ENCODE measurements at places on chromosomes 5 and 9.

- DNase-seq, result no peak
Observed at GRCh38 chr5:84480873-84481637, 96.4 kb upstream of the EDIL3 start.

GRCh38 chr5:39052141-39052540 lies 22.1 kb downstream of the RICTOR start:
- no peak for DNase-seq

GRCh38 chr5:168796000-168796399 lies 216.8 kb upstream of the PANK3 start:
- no peak for DNase-seq

DNA sequence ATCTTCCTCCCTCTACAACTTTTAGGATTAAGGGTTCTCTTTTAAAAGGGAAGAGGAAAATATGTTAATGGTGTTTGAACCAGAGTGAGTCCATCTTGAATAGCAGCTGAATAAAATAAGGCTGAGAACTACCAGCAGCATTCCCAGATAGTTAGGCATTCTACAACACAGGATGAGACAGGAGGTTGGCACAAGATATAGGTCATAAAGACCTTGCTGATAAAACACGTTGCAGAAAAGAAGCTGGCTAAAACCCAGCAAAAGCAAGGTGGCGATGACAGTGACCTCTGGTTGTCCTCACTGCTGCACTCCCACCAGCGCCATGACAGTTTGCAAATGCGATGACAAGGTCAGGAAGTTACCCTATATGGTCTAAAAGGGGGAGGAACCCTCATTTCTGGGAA lies 77.8 kb downstream of the PLK2 start:
- no peak for DNase-seq

GRCh38 chr9:123928533-123929176 lies 1.3 kb downstream of the DENND1A start:
- DNase-seq, result peak; percentile 13

DNA sequence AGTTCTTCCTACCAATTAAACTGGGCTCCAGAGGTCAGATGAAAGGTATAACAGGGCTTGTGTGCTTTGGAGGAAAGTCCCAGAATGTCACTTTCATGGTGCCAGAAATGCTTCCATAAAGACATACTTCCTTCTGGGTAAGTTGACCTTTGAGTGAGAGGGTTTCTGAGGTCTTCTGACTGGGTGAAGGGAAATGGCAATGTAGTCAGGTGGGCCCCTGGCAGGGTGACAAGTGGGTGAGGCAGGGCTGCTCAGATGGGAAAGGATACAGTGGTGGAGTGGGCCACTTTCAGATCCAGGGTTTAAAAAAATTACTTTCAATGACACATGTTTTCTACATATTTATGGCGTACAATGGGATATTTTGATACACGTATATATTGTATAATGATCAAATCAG lies 136.5 kb upstream of the PITX1 start:
- DNase-seq, result no peak

- DNase-seq, result no peak
Observed at GRCh38 chr5:81786991-81787390, 36.1 kb upstream of the SSBP2 start.

DNA sequence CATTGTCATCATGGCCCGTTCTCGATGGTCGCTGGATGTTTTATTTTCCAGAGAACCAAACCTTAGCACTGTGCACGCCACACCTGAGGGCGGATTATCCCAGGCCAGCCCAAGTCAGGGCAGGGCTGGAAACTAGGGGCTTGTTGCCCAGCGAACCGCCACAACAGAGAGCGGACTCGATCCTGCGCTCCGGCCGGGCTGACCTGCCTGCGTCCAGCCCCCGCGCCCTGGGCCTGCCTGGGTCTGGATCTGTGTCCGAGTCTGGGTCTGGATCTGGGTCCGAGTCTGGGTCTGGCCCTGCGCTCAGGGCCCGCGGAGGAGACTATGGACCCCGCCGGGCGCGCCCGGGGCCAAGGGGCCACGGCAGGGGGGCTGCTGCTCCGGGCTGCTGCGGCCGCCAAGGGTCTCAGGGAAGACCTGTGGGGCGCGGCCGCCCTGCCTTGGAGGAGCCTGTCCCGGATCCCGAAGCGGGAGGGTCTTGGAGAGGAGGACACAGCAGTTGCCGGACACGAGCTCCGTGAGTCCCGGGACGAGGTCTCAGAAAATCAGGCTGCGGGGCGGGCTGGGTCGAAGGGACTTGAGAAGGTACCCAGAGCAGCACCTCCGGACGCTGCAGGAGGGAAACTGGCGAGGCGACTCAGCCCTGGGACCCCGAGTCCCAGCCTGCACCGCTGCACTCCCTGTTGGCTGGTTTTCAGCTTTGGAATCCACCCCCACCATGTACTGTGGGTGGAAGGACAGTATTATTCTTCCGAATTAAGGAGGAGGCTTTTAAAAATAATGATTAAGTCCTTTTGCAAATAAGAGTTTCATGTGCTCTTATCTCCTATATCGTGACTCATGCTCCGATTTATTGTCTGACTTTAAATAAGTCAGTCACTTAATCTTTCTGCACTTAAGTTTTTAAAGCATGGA lies at the start of gene ANKDD1B:
Gene ANKDD1B, plus strand, starts transcription at position 143 of the 915 bp plus-strand sequence. Its CDS starts 182 bp downstream, at position 325.
- no peak for DNase-seq

- DNase-seq, result no peak
Observed at GRCh38 chr9:7273575-7273974, 515.8 kb downstream of the KDM4C start.

GRCh38 chr9:16825331-16825725 lies 45.1 kb downstream of the BNC2 start:
- DNase-seq, result no peak

- peak; percentile 75 for DNase-seq
Observed at GRCh38 chr5:139847790-139848507, 52.3 kb downstream of the PSD2 start.

DNA sequence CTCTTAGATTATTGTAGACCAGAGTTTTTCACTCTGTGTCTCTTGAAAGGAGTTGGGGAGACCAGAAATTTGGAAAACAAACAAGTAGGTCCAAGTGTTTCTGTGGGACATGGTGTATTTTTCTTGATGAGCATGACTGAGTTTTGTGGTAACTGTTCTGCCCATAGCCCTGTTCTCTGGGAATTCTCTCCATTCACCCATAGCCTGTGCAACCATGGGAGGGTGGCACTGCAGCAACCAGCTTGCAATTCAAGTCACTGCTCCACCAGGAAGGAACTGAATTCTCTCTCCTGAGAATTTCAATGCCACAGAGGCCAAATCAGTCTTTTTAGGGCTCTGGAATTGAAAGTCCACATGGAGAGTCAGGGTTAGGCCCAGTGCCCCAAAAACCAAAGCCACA lies 475.3 kb upstream of the TRPC7 start:
- no peak for DNase-seq

- DNase-seq, result no peak
Observed at GRCh38 chr5:54719384-54720283, 202.1 kb downstream of the SNX18 start.

GRCh38 chr5:109656829-109657228 lies 32.9 kb upstream of the MAN2A1 start:
- DNase-seq, result peak; percentile 4

DNA sequence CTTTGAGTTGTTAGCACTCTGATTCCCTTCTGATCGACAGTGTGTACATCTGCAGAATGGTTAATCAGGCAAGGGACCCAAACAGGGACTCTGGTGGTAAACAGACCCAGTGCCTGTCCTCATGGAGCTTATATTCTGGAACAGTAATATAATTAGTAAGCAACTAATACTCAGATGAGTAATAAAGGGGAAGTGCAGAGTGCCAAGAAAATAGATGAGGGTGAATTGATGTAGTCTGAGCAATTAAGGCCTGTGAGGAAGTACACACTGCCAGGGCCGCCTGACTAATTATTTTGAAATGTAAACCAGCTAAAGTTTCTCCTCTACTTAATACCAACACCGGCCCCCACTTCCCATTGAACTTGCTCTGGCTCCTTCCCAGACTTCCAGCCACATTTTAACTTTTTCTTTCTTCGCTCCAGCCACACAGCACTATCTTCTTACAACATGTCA lies 4.2 kb downstream of the DHX29 start:
- DNase-seq, result no peak

GRCh38 chr5:154611341-154611767 lies 133.3 kb upstream of the HAND1 start:
- no peak for DNase-seq

DNA sequence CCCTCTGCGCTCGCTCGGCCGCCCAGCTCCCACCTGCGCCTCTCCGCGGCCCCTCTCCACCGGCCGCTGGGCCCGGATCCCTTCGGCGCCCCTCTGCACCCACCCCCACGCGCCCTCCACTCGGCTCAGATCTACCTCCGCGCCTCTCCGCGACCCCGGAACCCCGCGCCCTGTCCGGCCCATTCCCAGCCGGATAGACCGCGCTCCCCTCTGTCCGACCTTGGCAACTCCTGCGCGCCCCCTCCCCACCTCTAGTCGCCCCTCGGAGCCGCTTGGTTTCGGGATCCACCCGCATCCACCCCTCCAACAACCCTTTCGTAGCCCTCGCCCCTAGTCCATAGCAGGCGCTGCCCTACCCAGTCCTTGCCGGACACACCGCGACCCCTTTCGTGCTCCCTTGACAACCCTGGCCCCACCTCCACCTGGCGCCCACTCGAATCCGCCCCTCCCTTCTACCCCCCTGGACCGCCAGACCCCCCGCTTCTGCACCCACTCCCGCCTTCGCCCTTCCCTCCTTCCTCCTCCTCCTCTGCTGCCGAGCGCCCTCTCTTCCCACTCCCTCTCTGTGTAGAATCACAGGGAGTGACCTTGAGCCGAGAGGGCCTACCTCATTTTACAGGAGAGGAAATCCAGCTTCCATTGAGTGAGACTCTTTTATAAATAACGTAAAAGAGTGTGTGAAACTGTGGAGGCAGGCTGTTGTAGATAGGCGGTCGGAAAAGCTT lies 525 bp upstream of the AK3 start:
- DNase-seq, result no peak

DNA sequence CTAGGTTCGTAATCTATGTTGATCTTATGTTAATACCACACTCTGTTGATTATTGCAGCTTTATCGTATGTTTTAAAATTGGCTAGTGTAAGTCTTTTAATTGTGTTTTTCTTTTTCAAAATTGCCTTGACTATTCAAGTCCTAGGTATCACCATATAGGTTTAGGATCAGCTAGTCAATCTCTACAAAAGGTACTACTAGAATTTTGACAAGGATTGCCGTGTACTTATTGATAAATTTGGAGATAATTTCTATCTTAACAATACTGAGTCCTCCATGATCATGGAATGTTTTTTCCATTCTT lies 117.9 kb upstream of the PRSS3 start:
- DNase-seq, result no peak

- DNase-seq, result no peak
Observed at GRCh38 chr9:74361508-74361907, 135.6 kb upstream of the RORB start.

DNA sequence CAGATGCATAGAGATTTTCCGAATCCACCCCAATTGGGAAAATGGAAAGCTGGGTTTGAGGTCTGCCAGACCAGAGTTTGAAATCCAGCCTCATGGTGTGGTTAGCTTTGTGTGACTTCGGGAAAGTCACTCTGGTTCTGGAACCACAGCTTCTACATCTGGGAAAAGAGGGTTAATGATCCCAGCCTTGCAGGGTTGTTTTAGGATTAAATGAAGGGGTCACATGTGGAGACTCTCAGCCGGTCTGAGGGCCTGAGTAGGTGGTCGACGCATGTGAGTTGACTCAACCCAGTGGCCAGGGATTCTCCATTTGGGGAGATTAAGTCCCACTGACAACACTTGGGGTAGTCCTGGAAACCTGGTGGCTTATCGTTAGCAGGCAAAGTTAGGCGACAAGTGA lies 6.1 kb downstream of the ZNF618 start:
- DNase-seq, result no peak

DNA sequence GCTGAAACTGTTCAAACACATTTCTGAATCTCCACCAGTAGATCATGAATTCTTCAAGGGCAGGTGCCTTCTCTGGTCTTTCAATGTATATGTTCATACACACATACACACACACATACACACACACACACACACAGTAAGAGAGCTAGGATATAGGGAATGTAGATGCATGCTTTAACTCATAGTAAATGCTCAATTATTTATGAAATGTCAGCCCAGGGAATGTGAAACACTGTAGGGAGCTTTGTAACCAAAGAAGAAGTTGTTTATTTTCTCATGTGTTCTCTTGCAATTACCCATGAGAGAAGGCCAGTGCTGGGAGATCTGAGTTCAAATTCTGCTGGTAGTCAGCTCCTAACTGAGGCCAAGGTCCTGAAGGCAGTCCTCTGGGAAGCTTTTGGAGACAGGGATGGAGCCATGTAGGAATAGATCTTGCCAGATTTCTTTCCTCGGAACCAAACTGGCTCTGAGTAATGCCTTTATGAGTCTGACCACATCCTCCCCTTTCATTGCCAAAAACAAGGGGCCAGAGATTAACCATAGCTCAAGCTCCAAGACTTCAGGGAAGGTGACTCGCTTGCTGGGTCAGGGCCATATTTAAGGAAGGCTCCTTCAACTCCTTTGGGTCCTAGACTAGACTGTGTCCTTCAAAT lies 487.0 kb upstream of the TNC start:
- no peak for DNase-seq

GRCh38 chr5:166781737-166782136 lies 1509.7 kb upstream of the WWC1 start:
- DNase-seq, result no peak

- no peak for DNase-seq
Observed at GRCh38 chr5:144247131-144247530, 76.5 kb downstream of the KCTD16 start.

DNA sequence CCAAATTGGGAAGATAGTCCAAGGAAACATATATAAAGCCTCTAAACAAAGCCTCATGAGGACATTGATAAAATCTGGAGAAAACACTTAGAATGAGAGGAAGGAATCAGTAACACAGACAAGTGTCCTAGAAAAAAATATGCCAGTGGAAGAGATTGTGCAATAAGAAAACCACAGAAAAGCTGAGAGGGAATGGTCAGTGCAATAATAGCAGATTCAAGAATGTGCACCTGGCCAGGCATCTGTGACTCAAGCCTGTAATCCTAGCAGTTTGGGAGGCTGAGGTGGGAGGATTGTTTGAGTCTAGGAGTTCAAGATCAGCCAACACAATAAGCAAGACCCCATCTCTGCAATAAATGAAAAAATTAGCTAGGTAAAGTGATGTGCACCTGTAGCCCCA lies 691.2 kb upstream of the CDH6 start:
- no peak for DNase-seq

GRCh38 chr5:21225223-21226064 lies 1237.4 kb upstream of the CDH18 start:
- no peak for DNase-seq

DNA sequence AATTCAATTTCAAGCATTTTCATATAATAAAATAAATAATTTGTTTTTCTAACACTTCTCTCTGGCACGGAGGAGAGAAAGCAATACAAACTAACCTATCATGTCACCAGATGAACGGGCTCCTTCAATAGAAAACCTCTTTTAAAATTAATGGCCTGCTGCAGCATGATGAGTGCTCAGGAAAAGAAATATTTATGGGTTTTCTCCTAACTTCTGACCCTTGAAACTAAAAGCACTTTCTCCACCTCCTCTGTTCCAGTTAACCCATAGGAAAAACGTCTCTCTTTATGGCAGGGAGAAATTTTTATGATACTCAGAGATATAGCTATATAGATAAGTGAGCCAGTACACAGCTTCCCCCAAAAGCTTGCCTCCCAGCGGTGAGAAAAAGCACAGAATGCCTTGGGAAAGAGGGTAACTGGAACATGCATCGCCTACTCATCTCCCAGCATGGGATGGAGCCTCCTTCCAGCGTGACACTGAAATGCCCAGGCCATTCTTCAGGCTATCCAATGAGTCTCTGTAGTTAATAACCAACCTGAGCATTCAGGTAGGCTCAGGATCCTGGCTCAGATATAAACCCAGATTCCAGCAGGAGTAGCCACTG lies 963.0 kb upstream of the DMAC1 start:
- DNase-seq, result no peak

All from stimulated activated CD4-positive, alpha-beta T cell treated with anti-CD3 and anti-CD28 coated beads, Interleukin-4, amount 100 ng/mL, for 4 hours (primary cell).